ENCODE measurements at places on chromosomes 5 and 9.

GRCh38 chr9:37639109-37639762, 11.5 kb upstream of the FRMPD1 start:
- no peaks in the 10 kb centered on the region for H3K36me3 ChIP-seq
- no peak for DNase-seq
- no peak overlapping the region for H3K27ac ChIP-seq

GRCh38 chr5:11056560-11056959, 295.5 kb upstream of the DAP start:
- DNase-seq, result no peak
- peaks cover 2% of the 10 kb centered on the region for H3K36me3 ChIP-seq
- H3K27ac ChIP-seq, result no peak overlapping the region

GRCh38 chr5:177511181-177511580, 1.6 kb upstream of the DOK3 start:
- H3K27ac ChIP-seq, result peak overlapping the region; percentile 95
- no peak for DNase-seq
- peak overlapping the region; percentile 96 for H3K4me3 ChIP-seq
- peaks cover 34% of the 10 kb centered on the region for H3K36me3 ChIP-seq
- H3K27me3 ChIP-seq, result no peaks in the 10 kb centered on the region
- H3K4me1 ChIP-seq, result peaks cover 50% of the 10 kb centered on the region

DNA sequence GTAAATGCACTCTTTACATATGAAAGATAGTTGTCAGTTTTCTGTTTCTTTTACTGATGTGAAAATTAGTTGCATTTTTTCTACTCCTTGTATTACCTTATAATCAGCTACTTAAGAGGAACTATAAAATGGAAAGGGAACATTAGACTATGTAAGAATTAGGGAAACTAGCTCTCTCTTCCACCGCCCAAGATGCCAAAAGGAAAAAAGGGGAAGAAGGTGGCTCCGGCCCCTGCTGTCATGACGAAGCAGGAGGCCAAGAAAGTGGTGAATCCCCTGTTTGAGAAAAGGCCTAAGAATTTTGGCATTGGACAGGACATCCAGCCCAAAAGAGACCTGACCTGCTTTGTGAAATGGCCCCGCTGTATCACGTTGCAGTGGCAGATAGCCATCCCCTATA, 15.2 kb upstream of the HOMER1 start:
- H3K27ac ChIP-seq, result no peak overlapping the region
- H3K27me3 ChIP-seq, result peaks cover 2% of the 10 kb centered on the region
- no peak for DNase-seq
- no peaks in the 10 kb centered on the region for H3K4me1 ChIP-seq
- H3K36me3 ChIP-seq, result peaks cover 5% of the 10 kb centered on the region
- no peak overlapping the region for H3K4me3 ChIP-seq

DNA sequence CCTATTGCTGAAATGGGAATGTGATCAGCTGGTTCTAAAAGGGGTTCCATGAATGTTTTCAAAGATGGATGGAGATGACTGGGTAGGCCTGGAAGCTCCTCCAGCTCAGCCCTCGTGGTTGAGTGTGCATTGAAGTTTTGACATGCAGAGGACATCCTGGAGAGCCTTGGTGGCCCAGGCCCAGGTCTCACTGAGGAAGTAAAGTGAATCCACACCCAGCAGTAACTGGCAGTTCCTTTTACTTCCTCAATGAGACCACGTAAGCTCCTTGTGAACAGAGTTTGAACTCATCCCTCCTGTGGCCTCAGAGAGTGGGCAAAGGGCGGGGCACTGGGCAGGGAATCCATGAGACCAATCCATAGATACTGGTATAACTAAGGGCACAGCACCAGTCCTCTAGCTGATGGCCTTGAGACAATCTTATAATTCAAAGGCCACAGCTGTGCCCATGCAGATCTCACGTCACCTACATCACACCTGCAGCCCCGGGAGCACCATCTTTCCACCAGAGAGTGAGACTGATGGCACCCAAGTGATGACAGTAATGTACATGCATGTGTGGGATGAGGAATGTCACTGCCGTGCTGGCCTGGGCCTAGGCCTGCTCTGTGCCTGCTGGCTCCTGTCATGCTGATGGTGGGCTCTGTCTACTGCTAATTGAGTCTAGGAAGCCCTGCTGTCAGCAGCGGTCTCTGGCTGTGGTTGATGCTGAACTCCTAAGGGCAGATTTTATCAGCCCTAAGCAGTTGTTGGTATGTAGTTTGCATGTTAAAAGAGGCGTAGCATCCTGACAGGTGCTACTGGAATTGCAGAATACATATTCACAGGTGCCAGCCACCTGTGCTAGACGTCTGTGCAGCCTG, 257.8 kb downstream of the FSTL4 start:
- H3K4me3 ChIP-seq, result no peak overlapping the region
- H3K4me1 ChIP-seq, result no peaks in the 10 kb centered on the region
- peaks cover 2% of the 10 kb centered on the region for H3K36me3 ChIP-seq
- DNase-seq, result no peak

- H3K36me3 ChIP-seq, result peaks cover 3% of the 10 kb centered on the region
- DNase-seq, result no peak
- H3K4me3 ChIP-seq, result no peak overlapping the region
- H3K4me1 ChIP-seq, result peaks cover 15% of the 10 kb centered on the region
- H3K27me3 ChIP-seq, result peaks cover 10% of the 10 kb centered on the region
These were observed 2.5 kb upstream of the YTHDC2 start for GRCh38 chr5:113510836-113511451.

DNA sequence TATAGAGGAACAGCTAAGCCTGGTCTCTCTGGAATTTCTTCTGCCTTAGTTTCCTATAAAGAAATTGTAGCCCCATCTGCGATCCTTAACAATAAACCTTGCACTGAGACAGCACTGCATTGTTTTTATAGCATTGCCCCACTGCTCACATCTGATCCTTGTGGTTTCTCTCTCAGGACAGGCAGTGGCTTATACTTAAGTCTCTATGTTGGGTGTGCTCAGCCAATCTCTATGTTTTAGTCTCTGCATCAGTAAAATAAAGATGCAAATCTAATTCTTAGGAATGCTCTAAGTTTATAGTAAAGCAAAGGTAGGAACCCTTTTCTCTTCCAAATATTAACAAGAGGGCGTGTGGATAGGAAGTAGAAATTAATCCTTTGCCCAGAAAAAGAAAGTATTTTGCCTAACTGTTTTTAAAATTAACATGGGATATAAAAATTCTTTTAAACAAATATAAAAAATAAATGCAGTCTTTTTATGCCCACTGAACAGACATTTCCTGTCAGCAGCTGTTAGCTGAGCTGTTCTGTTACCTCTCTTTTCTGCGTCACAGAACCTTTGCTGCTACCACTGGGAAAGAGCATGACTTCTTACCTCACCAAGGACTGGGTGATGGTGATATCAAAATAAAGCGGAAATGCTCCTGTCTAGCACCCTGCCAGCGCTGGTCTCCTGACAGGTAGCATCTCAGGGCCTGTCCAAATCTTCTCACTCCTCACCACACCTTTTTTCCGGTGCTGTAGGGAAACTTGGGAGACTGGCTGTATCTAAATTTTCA, 29.5 kb downstream of the MRPS27 start:
- no peaks in the 10 kb centered on the region for H3K27me3 ChIP-seq
- no peak for DNase-seq
- H3K4me1 ChIP-seq, result peaks cover 13% of the 10 kb centered on the region
- no peak overlapping the region for H3K4me3 ChIP-seq

DNA sequence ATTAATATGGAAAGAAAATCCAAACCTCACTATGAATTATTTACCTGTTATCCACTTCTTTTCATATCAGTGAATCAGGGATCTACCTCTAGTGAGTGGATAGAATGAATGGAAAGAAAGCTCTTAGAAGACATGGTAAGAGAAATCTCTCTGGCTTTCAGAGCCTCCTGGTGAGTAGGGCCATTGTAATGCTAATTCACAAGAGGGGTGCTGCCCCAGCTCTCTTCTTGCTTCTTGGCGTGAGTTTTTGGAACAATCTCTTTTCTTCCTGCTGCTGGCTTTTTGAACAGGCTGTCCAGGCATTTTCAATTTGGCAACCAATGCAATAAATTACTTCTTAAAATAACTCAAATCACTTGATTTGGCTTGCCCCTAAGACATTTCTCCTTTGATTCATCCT, 49.9 kb upstream of the KCNN2 start:
- H3K27me3 ChIP-seq, result peaks cover 4% of the 10 kb centered on the region
- no peaks in the 10 kb centered on the region for H3K4me1 ChIP-seq
- no peaks in the 10 kb centered on the region for H3K36me3 ChIP-seq
- no peak overlapping the region for H3K4me3 ChIP-seq

DNA sequence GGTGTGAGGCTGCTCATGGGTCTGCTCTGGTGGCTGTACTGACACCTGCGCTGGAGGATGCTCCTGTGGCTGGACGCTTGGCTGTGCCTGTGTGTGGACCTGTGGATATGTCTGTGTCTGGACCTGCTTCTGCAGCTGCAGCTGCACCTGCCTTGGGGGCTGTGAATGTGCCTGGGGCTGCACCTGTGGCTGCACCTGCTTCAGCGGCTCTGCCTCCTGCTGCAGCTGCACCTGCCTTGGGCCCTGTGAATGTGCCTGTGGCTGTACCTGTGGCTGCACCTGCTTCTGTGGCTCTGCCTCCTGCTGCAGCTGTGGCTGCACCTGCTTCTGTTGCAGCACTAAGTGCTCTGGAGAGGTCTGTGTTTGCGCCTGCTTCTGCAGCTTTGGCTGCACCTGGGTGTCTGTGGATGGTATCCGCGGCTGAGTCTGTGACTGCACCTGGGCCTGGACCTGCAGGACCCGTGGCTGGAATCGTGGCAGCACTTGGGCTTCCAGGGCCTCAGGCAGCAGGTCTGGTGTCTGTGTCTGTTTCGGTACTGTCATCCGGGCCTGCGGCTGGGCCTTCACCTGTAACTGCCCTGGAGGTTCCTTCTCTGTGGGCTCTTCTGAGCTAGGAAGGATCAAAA, 12.5 kb downstream of the CIZ1 start:
- no peak overlapping the region for H3K4me3 ChIP-seq
- DNase-seq, result no peak
- no peaks in the 10 kb centered on the region for H3K27me3 ChIP-seq
- H3K27ac ChIP-seq, result no peak overlapping the region
- peaks cover 23% of the 10 kb centered on the region for H3K36me3 ChIP-seq

- no peak overlapping the region for H3K4me3 ChIP-seq
- H3K36me3 ChIP-seq, result no peaks in the 10 kb centered on the region
- peaks cover 11% of the 10 kb centered on the region for H3K27me3 ChIP-seq
- DNase-seq, result no peak
- H3K4me1 ChIP-seq, result no peaks in the 10 kb centered on the region
These were observed 129.5 kb downstream of the FOXD1 start for GRCh38 chr5:73319036-73319435.

DNA sequence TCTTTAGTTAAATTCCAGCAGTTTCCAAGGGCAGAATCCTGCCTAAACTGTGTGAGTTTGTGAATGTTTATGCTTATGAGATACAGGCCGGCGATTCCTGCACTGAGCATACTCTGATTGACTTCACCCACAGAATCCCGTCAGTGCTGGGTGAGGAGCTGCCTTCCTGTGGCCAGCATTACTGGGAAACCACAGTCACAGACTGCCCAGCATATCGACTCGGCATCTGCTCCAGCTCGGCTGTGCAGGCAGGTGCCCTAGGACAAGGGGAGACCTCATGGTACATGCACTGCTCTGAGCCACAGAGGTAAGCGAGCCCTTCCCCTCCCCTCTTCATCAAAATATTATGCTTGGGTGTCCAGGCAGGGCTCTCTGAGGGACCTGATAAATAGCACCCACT, 103.7 kb downstream of the CMYA5 start:
- no peak overlapping the region for H3K27ac ChIP-seq
- H3K4me1 ChIP-seq, result no peaks in the 10 kb centered on the region
- no peak for DNase-seq
- no peak overlapping the region for H3K4me3 ChIP-seq

DNA sequence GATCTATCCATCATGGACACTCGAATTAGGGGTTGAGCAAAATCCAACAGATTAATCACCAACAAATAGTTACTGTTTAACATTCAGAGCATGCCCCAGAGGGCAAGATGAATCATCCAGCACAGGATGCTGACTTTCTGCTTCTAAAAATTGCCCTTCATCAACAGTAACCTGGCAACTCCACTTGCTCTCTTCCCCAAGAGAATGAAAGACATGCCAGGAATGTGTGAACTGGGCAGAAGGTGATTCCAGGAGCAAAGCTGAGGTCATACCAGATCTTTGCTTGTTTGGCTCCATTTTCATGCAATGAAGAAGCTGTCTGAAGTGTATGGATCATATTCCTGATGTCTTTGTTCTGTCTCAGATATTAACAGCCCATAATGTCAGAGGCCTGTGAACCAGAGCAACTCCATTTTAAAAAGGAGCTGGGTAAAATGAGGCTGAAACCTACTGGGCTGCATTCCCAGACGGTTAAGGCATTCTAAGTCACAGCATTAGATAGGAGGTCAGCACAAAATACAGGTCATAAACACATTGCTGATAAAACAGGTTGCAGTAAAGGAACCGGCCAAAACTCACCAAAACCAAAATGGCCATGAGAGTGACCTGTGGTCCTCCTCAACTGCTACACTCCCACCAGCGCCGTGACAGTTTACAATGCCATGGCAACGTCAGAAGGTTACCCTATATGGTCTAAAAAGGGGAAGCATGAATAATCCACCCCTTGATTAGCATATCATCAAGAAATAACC, 2.5 kb upstream of the ZNF367 start:
- H3K27ac ChIP-seq, result peak overlapping the region; percentile 92
- peak; percentile 24 for DNase-seq
- H3K4me3 ChIP-seq, result no peak overlapping the region
- H3K36me3 ChIP-seq, result no peaks in the 10 kb centered on the region

DNA sequence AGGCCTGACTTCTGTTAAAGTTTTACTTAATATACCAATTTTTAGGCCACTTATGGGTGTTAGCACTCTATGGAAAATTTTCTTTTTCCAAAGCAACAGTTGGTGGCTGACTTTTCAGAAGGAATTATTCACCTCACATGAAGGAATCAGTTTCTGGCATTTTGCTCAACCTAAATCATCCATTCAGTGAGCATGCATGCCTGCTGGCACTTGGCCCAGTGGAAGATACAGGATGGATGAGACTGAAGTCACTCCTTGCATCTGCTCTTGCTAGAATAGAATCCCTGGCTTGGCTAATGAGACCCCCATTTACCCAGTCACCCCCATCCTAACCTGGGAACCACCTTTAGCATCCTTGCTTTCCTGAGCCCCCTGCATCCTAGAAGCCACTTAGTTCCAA, 131.7 kb downstream of the WDR41 start:
- DNase-seq, result no peak
- H3K36me3 ChIP-seq, result no peaks in the 10 kb centered on the region
- peaks cover 2% of the 10 kb centered on the region for H3K27me3 ChIP-seq

Data from memory B cell (primary cell).